NCI-H1930 (cell line): ENCODE measurements at places on chromosomes 7 and 10.

GRCh38 chr10:21661935-21662334, 127.9 kb downstream of the MLLT10 start:
- DNase-seq: no peak

GRCh38 chr7:128221929-128222403, 19.1 kb upstream of the LEP start:
- DNase-seq: no peak

DNA sequence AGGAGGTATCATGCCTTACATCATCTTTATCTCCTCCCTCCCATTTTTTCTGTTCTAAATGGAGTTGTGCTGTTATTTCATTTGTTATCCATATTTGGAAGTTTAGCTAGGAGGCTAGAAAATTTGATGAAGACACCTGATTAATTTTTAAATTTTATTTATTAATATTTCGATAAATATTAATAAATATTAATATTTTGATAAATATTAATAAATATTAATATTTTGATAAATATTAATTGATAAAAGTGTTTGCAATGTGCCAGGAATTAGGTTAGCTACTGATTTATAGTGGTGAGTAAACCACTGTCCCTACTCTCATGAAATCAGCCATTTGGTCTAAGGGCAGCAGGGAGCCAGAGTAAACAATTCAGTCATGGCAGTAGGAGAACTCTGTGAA, 161.4 kb downstream of the GNAT3 start:
- no peak for DNase-seq

- DNase-seq: no peak
Measured at GRCh38 chr7:52423251-52423650, 612.2 kb upstream of the POM121L12 start.

GRCh38 chr7:96135241-96135640, 186.7 kb downstream of the SLC25A13 start:
- DNase-seq: no peak

- no peak for DNase-seq
Measured at GRCh38 chr10:98030991-98031431, 590 bp upstream of the CRTAC1 start.
